Jurkat, Clone E6-1 (cell line): ENCODE measurements at places on chromosomes 5 and 9.
A peak's percentile ranks its signal among the peaks of the same experiment; 100 is the strongest.

DNA sequence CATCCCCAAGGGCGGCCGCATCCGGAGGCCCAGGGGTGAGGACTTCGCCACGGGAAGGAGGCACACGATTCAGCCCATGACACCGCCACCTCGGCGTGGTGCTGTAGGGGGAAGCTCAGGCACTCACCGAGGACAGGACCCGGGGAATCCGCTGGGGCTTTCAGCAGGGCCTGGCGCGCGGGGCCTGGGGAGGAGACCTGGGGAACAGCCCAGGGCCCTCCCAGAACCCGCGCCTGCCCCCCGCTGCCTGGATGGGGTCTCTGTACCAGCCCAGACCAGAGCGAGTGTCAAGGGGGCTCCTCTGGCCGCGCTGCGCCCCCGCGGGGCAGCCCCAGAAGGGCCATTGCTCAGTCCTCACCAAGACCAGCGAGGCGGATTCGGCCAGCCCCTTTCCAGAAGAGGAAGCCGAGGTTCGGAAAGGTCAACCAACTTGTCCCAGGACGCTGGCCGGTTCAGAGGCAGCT lies 12.8 kb downstream of the COL23A1 start:
- DNase-seq, result no peak

DNA sequence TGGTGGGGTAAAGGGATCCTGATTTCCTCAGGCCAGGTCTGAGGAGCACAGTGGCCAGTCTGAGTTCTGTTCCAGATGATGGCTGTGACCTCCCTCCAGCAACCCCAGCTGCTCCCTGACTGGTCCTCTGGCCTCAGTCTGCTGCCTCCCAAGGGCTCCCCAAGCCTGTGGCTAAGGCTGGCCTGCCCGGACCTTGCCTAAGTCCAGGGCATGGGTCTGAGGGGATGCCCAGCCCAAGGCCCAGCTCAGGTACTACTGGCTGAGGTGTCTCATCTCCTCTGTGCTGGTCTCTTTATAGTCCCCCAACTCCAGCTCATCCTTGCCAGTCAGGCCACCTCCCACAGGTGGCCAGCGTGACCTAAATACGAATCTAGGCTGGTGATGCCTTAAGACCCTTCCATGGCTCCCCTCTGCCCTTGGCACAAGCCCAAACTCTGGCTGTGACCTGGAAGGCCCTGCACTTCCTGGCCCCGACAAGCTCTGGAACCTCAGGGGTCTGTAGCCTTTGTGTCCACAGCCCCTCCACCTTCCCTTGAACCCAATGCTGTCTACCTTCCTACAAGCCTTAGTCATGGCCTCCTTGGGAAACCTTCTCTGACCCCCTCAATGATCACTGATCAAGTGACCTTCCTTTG lies 9.8 kb downstream of the KIF12 start:
- DNase-seq, result no peak

GRCh38 chr9:3370715-3371114 lies 155.1 kb downstream of the RFX3 start:
- no peak for DNase-seq

DNA sequence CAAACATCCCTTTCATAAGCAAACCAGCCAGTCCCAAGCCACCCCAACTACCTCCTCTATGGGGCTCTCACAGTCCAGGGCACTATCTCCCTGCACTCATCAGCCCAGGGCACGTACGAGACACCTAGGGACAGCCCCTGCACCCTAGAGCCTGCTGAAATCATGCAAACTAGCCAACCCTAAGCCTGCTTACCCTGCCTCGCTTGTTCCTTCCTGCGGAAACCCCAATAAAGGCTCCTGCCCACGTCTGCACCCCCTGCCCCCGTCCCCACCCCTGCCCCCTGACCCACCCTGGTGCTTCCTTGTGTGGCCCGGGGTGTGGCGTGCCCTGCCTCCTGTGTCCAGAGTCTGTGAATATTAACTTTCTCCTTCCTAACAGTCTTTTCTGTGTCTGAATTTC lies 135.9 kb downstream of the GADD45G start:
- no peak for DNase-seq

DNA sequence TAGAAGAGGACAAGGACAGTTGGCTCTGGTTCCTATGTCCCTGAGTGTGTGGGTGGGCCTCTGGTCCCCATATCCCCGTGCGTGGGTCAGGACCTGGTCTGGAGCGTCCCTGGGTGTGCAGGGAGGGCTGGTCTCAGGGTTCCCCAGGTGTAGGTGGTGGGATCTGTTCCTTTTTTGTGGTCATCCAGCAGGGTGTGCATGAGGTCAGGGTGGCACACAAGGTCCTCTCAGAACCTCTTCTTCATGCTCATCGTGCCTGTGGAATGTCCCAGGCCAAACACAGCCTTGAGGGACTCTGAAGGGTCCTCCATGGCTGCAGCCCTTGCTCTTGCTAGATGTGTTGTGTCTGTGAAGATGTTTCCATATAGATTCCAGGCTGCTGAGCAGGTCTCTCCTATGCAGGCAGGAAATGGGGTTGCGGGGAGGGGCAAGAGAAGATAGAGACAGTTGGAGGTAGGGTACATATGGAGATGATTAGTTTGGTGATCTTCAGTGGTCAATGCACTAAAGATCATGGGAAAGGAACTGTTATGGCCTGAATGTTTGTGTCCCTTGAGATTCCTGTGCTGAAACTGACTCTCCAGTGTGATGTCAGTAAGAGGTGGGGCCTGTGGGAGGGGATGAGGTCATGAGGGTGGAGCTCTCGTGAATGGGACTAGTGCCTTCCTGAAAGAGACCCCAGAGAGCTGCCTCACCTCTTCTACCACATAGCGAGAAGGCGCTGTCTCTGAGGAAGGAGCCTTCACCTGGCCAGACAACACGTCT lies 53.1 kb downstream of the NXNL2 start:
- DNase-seq, result no peak

- DNase-seq, result no peak
Observed at GRCh38 chr9:114958844-114959235, 28.4 kb upstream of the TNFSF8 start.

- no peak for DNase-seq
Observed at GRCh38 chr5:43482490-43483297, 971 bp downstream of the TMEM267 start.

- DNase-seq, result no peak
Observed at GRCh38 chr9:77927265-77927664, 104.3 kb downstream of the GNAQ start.

DNA sequence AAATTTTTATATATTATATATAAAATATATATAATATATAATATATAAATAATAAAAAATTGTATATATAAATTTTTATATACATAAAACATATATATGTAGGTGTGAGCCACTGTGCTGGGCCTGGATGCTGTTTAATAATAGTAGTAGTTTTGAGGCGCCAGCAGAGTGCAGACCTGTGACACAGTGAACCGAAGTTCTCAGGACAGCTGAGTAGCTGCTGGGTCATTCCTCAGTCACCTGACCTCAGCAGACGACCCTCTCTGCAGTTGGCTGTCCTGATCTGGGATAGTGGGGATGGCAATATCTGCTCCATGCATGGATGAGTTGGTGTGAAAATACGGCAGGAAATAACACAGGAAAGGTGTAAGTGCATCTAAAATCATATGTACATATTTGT lies 3.3 kb upstream of the SNX18 start:
- no peak for DNase-seq

DNA sequence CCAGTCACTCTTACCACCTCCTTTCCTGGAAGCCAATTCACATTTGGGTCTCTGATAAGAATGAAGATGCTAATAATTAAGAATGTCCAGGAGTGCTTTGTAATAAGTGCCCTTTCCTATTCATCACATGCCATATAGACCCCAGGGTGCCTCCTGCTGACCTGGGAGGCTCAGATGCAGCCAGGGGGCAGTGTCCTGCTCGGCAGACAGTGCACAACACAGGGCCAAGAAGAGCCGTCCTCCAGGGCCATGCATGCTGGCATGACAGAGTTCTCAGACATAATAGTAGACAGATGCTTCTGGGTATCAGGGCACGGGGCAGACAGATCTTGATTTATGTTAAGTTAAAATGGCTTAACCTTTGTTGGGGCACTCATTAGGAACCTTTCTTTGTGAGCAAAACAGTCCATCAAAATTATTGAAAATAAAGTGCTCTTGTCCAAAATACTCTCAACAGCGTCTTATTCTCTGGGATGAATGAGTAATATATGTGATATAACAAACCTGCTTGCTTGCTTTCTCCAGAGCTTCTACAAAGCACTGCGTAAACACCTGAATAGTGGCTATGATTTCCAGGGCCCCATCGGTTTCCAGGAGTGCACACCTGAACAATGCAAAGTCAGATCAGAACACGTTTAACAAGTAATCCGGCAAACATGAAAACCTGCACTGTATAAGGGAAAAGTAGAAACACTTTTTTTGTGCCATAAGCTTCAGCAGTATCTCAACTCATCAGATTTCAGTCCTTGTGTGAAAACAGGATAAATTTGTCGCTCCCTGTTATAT lies 192.7 kb downstream of the FANCC start:
- DNase-seq, result no peak

- no peak for DNase-seq
Observed at GRCh38 chr5:90037646-90038045, 371.9 kb downstream of the CETN3 start.

- no peak for DNase-seq
Observed at GRCh38 chr5:66362687-66363086, 218.6 kb downstream of the SREK1 start.

- no peak for DNase-seq
Observed at GRCh38 chr9:122119721-122120120, 26.6 kb upstream of the TTLL11 start.

- peak; percentile 21 for DNase-seq
Observed at GRCh38 chr9:4020038-4020754, 279.7 kb downstream of the GLIS3 start.

- DNase-seq, result no peak
Observed at GRCh38 chr5:172855597-172856292, 21.7 kb downstream of the ERGIC1 start.

- DNase-seq, result no peak
Observed at GRCh38 chr5:125343015-125343414, 596.6 kb upstream of the ZNF608 start.

DNA sequence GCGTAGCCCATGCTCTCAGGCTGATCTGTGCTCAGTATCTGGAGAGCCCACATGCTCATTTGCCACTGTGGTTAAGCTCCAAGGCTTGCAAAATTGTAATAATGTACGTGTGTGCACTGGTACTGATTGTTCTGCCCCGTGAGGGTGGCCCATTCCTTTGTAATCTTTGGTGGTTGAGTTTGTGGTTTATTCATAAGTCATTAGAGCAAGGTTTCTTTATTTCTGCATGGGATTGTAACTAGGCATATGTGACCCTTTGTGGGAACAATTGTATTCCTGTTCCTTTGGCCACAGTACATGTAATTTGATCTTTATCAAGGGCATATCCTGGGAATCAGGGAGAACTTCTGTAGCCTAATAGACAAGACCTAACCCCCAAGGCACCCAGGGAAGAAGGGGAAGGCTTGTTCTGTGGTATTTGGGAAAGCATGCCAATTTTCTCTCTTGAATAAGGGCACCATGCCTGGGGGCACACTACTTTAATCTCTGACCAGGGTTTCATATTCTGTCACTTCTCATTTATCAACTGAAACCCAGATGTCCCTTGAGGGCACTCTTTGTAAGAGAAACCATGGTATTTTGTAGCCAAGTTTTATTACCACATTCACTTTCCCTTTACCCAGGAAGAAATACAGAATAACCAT lies 74.6 kb downstream of the NPR3 start:
- DNase-seq, result no peak

GRCh38 chr5:102666164-102666946 lies 88.8 kb upstream of the PAM start:
- no peak for DNase-seq

- no peak for DNase-seq
Observed at GRCh38 chr5:60794691-60795090, 49.4 kb downstream of the ELOVL7 start.

GRCh38 chr9:116394894-116395698 lies 241.5 kb downstream of the PAPPA start:
- DNase-seq, result no peak

GRCh38 chr9:128484686-128485413 lies 19.7 kb upstream of the GLE1 start:
- no peak for DNase-seq

- no peak for DNase-seq
Observed at GRCh38 chr9:36924757-36925432, 109.2 kb downstream of the PAX5 start.

DNA sequence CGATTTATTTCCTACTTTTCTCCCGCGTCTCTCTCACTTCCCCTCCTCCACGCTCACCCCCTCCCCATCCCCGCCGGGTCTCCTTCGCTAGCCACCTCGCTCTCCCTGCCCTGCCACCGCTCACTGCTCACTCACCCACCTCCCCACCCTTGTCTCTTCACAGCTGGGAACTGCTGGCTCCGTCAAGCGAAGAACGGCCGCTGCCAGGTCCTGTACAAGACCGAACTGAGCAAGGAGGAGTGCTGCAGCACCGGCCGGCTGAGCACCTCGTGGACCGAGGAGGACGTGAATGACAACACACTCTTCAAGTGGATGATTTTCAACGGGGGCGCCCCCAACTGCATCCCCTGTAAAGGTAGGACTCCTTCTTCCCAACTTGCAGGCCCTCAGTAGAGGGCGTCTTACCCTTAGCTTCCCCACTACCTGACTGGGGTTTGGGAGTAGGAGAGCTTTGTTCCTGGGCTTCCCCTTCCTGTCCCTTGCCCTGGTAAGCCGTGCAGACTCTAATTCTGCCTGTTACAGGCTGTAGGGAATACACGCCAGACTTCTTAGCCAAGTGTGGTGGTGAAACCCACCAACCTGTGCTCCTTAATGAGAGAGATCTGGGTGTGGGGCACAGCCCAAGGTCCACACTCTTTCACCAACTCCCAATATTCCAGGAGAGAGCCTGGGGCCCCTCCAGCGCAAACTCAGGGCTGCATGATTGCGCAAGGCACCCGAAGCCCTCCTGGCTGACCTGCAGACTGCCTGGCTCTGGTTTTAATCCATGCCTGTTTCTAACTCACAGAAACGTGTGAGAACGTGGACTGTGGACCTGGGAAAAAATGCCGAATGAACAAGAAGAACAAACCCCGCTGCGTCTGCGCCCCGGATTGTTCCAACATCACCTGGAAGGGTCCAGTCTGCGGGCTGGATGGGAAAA lies 2.5 kb downstream of the FST start:
- DNase-seq, result no peak

GRCh38 chr5:127235136-127235535 lies 55.5 kb upstream of the MEGF10 start:
- DNase-seq, result no peak

DNA sequence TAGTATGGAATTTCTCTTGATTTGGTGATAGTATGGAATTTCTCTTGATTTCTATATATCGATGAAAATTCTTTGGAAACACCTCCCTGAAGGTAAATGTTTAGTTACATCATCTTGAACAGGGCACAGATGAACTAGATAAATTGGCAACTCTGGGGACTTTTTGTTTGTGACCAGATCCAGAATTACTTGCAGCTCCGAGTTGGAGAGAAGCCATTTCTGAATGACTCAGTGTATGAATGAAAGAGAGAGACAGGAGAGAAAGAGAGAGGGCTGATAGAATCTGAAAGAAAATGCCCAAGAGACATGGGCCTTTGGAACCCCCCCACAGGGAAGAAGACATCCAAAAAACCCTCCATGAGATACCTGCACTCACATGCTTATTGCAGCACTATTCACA lies 14.1 kb downstream of the TNFSF15 start:
- no peak for DNase-seq

GRCh38 chr5:118687100-118687499 lies 301.2 kb downstream of the DTWD2 start:
- DNase-seq, result no peak
